ENCODE measurements at places on chromosomes 11 and 22. TPM values are rescaled to one million over a fixed set of nuclear protein-coding genes. Genes with fewer than 3 reads are reported as not detected.

- DNase-seq = no peak
These were observed 44.8 kb downstream of the ADAMTS8 start for GRCh38 chr11:130383344-130384211.

DNA sequence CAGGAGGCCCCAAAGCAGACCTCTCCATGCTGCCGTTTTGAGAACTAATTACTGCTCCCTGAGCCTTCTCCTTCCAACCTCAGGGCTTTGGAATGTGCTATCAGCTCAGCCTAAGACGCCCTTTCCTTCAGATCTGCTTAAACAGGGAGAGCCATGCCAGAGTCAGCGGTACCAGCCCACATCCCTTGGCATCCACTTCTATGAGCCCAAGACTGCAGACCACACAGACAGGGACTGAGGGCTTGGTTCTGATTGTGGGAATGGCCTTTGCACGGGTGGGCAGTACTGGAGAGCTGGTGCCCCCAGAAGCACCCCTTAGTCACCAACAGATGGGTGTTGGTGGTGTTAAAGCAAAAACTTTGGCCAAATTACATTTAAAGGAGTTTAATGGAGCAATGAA lies 146.5 kb downstream of the TTC17 start:
- peak; percentile 57 for DNase-seq

DNA sequence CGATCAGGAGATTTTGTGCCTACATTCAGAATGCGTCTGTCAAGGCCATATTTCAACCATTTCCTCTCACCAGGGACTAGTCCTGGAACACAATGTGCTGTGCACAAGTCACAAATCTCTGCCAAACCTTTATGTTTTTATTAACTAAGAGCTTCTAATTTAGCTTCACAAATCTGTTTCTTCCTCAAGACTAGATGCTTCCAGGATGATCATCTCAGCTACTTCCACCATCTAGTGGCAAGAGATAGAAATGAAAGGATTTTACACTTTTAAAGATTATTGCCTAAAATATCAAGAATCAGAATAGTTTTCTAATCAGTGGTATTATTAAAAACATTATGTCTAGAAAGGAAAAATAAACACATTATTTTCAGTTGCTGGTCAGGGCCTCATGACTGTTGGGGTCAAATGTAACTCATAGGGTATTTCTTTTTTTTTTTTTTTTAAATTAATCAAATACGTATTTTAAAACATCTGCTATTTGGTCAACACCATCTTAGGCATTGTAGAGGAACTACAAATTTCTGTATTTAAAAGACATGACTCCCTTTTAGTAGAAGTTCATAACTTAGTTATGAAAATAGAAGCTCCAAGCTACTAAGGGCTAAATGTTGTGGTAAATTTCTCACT lies 1102.6 kb downstream of the DLG2 start:
- DNase-seq = no peak

OVCH2 gene
- total RNA-seq = not detected

KCNJ5 gene
- total RNA-seq = not detected

DNA sequence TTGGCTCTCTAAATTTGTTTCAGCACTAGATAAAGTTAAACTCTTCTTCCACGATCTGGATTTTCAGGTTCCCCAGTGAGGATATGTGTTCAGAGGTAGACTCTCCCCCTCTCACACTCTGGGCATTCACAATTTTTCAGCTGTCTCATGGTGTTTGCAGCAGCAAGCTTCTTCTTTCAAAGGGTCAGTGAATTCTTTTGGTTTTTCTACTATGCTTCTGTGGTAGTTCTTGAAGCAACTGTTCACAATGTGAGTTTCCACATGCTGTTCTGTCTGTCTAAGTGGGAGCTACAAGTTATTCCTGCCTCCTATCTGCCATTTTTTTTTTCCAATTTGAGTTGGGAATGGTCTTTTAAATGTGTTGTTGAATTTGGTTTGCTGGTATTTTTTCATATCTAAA lies 25.4 kb downstream of the CNTF start:
- DNase-seq = no peak

DNA sequence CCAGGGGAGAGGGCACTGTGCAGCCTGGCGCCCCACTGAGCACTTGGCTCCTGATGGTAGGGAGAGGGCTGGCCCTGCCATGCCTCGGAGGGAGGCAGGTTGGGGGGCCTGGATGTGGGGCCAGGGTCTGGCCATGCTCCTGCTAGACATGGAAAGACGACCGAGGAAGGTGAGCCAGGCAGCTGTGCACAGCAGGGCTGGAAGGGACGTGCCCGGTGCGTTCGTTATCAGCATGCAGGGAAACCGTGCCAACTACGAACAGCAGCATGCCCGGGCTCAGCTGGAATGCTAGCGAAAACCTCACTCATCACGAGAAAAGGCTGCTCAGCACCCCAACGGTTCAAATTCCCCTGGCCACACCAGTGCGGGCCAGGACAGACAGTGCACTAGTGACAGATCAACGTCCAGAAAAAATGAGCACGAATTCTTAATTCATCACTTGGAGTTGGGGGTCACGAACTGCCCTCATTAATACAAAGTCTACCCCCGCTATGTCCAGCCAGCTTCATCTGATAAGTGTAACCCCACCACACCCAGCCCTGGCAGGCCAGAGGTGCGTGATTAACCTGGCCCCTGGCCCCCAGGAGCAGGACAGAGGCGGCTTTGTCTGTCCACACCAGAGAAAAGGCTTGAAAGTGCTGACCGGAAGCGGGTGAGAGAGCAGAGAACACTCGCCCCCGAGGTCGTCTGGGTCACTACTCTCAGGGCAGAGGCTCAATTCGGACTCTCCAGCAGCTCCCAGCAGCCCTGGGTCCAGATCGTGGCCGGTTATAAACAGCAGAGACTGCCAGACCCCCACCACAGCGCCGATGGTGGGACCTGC lies 84.2 kb downstream of the CELSR1 start:
- DNase-seq = no peak

- DNase-seq = no peak
These were observed 106.0 kb downstream of the EMSY start for GRCh38 chr11:76550781-76551180.

GRCh38 chr22:30565341-30565740 lies 9.1 kb downstream of the GAL3ST1 start:
- no peak for DNase-seq

DNA sequence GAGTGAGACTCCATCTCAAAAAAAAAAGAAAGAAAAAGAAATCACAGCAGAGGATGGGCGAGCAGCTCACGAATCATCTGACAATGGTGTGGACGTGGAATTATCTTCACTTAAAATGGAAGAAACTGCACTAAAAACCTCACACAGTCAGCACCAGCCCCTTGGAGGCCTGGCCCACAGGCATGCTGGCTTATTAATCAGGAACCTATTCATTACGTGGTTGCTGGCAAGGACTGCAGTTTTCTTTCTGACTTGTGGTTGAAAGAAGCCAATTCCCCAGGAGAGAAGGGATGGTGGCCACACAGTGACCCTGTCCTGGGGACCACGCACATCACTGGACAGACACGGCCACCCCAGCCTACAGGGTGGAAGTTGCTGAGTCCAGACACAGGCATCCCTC lies 401.1 kb downstream of the CTTN start:
- DNase-seq = no peak

- DNase-seq = no peak
These were observed 25.4 kb upstream of the DDI1 start for GRCh38 chr11:104011044-104011443.

MMP8 gene
- total RNA-seq = not detected

GRCh38 chr11:124225471-124225870 lies 15.4 kb upstream of the OR8G1 start:
- no peak for DNase-seq

DNA sequence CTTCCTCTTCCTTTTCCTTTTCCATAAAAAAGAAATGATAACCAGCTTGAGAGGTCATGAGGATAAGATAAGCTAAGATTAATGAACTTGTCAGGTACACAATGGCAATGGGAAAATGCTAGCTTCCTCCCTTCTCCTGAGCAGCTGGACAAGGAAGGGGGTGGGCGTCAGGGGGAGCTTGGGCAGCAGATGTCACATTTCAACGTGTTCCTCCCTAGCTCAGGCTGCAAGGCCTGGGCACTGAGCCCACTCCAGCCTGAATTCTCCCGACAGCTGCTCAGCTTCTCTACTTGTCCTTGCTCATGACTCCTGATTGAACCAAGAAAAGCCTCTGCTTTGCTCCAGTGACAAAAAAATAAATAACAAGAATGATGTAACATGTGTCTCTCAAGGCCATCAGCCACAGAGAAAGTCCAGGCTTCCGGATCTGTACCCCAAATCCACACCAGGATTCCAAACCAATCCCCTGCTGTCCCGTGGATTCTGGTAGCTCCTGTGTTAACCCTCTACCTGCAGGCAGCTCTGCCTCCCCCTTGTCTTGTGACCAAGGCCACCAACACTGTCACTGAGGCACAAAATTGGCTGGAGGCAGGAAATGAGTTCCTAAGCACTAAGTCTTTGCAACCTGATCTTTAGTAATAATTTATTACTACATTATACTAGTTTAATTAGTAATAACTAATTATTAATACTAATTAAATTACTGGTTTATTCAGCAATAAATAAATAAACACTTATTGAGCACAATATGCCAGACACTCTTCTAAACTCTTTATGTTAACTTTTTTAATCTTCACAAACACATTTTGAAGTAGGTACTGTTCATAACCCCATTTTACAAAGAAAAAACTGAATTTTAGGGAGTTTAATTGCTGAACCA lies 146.5 kb downstream of the CCDC34 start:
- DNase-seq = no peak

GRCh38 chr11:69178819-69179482 lies 23.2 kb downstream of the SMIM38 start:
- DNase-seq = no peak

DNA sequence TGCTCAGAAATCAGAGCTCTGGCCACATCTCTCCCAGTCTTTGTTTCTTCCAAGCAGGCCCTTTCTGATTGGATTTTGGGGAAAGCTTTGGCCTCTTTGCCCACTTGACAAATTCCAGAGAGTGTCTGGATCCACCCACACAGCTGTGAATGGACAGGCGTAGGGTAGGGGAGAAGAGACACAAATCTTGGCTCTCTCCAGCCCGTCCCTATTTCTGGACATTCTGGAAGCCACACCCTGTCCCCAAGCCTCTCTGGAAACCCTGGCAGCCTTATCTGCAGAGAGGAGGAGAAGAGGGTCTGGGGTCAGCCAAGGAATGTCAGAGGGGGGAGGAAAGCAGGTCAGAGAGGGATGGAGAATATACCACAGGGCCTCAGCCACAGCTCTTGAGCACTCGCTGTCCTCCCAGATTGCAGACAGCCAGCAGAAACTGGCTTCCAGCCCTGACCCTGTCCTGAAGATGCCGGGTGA lies 59.5 kb upstream of the WNT11 start:
- no peak for DNase-seq

MMP13 gene
- total RNA-seq = 0.21 TPM

TANGO2 gene
- total RNA-seq = 24.9 TPM

GRCh38 chr22:19795617-19796008 lies 35.0 kb downstream of the TBX1 start:
- DNase-seq = no peak

SLC5A1 gene
- not detected for total RNA-seq

- DNase-seq = no peak
These were observed 375.3 kb upstream of the DDI1 start for GRCh38 chr11:103661185-103661584.

GRCh38 chr22:48881326-48881980 lies 946.2 kb downstream of the BRD1 start:
- DNase-seq = peak; percentile 67

DNA sequence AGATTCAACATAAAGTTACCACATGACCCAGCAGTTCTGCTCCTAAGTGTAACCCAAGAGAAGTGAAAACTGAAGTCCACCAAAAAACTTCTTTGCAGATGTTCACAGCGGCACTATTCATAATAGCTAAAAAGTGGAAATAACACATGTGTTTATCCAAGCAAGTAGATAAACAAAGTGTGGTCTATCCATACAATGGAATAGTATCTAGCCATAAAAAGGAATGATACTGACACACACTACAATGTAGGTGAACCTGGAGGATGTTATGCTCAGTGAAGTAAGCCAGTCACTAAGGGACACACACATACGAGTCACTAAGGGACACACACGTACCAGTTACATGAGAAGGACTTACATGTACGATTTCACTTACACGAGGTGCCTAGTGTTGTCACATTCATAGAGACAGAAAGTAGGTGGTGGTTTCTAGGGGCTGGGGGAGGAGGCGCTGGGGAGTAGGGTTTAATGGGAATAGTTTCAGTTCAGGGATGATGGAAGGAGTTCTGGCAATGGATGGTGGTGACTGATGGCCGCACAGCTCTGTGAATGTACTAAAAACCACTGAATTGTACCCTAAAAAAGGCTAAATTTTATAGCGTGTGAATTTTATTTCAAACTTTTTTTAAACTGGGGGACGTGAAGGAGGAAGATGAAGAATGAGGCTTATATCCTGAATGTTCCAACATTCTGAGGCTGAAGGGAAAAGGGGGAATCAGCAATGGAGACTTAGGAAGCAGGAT lies 27.2 kb upstream of the COMT start:
- no peak for DNase-seq

PGA5 gene
- total RNA-seq = not detected

DNA sequence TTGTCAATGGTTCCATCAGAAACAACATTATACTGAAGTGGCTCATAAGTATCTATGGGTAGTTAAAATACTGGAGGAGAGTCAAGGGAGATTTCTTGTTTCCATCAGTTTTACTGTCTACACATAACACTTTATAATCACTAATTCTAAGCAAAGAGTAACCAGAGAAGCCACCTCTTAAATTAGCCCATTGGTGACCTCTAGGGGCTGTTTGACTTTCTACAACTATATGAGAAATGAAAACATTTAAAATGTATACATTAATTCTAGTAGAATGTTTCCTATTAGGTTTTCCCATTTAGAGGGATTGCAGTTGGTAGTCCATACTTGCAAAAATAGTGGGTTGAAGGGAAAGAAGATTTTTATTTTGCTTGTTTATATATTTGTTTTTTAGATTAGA lies 504.3 kb downstream of the FAM181B start:
- no peak for DNase-seq

DNA sequence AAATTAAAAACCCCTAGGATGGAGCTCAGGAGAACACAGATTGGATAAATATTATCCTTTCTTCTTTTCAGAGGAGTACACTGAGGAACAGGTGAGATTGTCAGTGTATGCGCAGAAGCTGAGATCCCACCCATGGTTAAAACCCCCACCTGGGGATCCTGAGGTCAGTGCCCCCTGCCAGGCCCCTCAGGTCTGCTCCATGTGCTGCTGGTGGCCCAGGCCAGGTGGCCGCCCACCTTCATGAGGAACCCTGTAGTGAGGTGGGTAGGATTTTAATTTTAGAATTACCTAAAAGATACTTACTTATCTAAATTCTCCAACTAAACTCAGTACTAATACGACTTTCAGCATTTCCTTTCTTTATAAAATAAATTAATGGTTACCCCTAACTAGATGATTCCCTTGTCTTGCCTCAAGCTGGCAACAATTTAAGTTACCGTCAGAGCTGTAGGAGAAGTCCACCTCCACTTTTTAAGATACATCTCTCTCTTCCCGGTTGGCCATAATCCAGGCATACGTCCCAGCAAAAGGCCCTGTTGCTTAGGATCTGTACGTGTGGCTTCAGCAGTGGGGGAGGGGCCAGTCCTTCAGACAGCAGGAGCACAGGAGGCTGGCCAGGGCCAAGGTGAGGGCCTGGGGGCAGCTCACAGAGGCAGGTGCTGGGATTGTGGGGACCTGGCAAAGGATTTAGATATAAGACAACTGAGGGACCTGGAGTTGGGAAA lies 61.5 kb upstream of the PITPNB start:
- DNase-seq = peak; percentile 81

FGF3 gene
- 2.5 TPM for total RNA-seq

TTC36 gene
- total RNA-seq = 0.86 TPM

Measured in osteocyte (in vitro differentiated cells).